ENCODE measurements at places on chromosomes 2 and 18.

DNA sequence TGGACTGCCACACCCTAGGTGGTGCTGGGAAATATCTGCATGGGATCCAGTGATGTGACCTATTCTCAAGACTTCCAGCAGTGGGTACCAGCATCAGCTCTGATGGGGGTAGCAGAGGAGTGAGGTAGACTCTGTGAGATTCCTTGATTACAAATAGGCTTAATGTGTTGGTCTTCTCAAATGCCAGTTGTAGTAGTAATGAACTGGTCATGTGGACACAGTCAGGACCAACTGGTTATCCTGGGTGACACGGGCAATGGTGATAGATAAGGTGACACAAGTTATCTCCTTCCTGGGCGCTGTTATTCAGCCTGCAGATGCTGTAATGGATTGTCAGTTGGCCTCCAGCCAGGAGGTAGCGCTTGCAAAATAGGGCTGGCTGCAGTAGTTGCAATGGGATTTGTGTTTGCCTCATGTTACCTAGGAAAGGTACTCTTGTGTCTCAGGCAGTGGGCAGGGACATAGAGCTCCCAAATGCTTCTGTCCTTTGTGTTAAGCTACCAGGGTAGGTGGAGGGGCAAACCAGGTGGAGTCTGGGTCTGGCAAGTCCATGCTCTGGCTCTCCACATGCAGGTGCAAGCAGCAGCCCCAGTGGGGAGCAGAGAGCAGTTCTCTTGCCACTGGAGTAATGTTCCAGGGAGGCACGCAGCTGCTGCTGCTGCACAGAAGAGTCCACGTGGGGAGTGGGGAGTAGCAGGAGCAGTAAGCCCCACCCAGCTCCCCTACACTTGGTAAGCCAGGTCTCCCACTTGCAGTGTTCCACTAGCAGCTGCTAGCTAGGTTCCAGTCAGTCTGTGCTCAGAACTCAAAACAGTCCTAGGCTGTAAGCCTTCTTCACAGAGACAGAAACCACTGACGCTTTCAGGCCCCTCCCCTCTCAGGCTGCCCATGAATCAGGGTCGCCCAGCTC, 505.4 kb upstream of the DDX18 start:
- no peak for DNase-seq

GRCh38 chr18:47215554-47216138, 35.8 kb downstream of the SKOR2 start:
- DNase-seq: peak; percentile 77

DNA sequence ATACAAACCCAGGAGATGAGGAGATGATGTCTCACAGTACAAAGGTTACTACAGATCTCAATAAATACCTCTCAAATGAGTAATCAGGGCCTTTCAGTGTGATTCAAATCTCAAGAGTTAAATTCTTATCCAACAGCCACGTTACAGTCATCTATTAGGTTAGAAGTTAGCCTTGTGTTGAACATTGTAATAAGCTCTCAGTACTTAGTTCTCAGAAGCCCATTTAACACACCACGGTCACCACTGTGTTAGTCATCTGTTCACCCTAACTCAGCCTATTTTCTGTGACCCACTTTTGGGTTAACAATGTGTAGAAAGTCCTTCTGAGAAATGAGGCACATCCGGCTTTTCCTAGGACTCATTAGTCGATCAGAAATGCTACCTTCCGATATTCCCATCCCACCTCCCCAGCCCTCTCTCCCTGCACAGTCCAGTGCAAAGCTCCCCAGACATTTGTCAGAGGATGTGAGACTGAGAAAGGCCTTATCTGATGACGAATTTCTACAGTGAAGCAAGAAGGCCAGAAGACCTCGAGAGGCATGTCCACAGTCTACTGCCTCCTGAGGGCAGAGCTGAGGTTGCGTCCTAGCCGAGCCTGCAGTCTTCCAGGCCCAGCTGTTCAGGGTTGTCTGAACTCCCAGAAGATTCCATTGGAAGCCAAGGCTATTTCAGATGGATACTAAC, 92.6 kb downstream of the ACTR2 start:
- DNase-seq: no peak

DNA sequence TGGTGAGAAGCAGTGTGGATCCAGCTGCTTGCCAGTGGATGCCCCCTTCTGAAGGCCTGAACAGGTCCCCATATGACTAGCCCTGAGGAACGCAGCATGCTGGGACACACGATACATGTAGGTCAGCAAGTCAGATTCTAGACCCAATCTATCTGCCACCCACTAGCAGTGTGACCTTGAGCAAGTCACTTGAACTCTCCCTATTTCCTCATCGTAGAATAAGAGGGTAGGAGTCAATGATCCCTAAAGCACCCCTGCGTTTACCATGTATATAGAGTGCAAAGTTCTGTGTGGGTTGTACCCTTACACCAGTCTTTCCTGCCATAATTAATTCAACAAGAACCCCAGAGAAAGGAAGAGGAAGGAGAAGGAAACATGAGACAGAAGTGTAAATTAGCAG, 123.7 kb downstream of the GALNT14 start:
- DNase-seq: no peak

DNA sequence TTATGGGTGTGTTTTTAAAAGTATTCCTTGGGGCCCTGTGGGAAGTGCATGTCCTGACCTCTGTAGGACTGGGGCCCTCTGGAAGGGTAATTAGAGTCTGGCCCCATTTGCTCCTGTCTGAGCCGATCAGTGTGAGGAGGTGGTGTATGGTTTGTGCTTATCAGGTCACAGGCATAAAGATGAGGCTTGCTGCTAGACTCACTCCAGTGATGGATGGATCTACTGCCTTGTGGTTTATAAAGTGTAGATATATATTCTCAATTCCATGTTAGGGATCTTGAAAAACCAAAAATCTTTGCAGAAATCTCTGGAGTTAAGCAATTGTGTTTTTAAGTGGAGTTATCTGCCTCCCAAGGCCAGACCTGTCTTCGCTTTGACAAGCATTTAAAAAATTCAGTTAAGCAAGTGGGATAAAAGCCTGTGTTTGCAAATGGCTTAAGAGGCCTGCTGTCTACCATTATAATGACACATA, 182.4 kb downstream of the PTPRM start:
- DNase-seq: no peak

- DNase-seq: peak; percentile 21
These were observed 96.3 kb downstream of the FAM210A start for GRCh38 chr18:13629841-13630715.

GRCh38 chr18:73462092-73462491, 594.3 kb upstream of the NETO1 start:
- peak; percentile 4 for DNase-seq

GRCh38 chr2:63696496-63696895, 107.7 kb downstream of the MDH1 start:
- DNase-seq: no peak

- DNase-seq: no peak
These were observed 12.4 kb downstream of the XIRP2 start for GRCh38 chr2:166900700-166901099.

DNA sequence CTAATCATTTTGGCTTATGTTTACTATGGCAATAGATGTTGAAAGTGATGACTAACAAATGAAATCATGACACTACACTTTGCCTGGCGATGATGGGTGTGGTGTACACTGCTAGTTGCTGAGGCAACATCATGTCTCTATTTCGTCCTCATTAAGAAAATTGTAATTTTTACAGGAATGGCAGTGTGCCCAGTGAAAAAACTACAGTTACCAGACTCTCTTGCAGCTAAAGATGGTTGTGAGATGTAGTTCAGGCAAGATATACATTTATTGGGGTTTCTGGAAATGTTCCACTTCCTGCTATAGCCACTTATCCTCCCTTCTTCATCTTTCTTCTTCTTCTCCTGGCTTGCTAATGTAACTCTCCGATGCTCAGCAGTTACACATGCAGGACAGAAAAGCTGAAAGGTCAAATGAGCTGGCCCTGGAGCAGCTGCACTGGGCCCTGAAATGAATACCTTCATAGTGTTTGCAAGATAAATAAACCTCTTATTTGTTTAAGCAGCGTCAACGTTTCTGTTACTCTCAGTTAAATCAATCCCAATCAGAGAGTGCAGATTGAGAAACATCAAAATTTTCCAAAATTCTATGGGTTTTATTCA, 46.0 kb downstream of the SOCS6 start:
- DNase-seq: no peak

DNA sequence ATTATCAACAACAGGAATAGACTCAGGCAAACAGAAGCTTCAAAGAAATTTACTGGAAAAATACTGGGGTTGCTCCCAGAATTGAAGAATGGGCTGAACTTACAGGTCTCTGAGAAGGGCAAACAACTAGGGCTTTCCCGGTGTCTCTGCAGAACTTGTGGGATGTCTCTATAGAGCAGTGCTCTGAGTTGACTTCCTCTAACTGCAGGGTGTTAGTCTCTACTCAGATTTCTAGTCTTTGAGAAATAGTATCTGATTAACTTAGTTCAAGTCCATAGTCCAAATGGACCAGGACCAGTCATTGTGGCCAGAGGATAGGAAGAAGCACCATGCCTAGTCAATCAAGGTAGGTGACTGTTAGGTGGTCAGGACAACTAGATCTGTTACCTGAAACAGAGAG, 45.8 kb downstream of the LIMS1 start:
- DNase-seq: no peak

DNA sequence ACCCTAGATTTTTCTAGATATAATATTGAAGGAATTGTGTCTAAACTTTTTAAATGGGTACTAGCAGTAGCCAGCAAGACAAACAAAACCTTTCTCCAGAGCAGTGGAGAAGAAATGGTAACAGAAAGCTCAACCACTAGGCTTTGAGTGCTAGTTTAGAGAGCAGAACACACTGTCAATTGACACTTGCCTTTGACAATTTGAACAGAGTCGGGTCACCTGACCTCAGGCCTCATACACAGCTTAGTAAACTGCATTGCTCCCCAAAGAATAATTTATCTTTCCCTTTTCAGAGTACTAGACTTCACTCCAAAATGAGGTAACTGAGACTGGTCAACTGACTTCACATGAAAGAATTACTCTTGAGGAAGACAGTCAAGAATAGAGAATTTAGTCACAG, 48.6 kb downstream of the FIGN start:
- no peak for DNase-seq

DNA sequence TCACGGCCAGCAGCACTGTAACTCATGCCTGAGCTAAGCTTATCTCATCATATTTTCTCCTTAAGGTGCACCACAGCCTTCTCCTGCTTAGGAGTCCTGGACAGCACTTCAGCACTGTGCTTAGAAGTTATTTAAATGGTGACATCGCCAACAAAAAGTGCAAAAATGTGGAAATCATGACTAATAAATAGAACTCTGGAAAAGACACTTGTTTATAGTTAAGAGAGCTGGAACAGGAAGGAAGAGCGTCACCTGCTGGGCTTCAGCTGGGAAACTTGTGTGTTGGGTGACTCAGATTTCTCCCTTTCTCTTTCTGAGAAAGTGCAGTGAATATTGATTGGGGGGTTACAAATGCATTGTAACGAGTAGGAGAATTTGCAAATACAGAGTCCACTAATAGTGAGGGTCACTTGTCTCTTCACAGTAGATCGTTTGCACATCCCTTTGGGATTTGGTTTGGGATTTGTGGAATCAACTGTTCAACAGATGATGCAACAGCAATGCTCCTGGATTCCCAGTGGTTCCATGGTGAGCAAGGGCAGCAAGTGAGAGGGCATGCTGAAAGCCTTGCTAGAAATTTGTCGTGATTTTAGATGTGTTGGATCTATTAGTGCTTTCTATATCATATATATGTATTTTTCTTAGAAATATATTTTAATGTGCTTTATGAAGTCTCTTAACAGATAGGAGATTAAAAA, 84.2 kb downstream of the DOK6 start:
- no peak for DNase-seq

- DNase-seq: no peak
These were observed 50.3 kb upstream of the ZBTB7C start for GRCh38 chr18:48459465-48459864.

- DNase-seq: no peak
These were observed 239.1 kb upstream of the SLC14A2 start for GRCh38 chr18:45376193-45376592.

- DNase-seq: no peak
These were observed 1234.0 kb upstream of the ZEB2 start for GRCh38 chr2:145753966-145754365.

GRCh38 chr2:121796239-121796638, 40.8 kb downstream of the TSN start:
- no peak for DNase-seq

GRCh38 chr18:71707400-71707799, 836.7 kb downstream of the CBLN2 start:
- DNase-seq: no peak

GRCh38 chr18:61388010-61388409, 54.8 kb downstream of the CDH20 start:
- no peak for DNase-seq

- no peak for DNase-seq
These were observed 742 bp downstream of the RRM2 start for GRCh38 chr2:10123281-10123680.

GRCh38 chr2:233189025-233189424, 62.4 kb upstream of the ATG16L1 start:
- no peak for DNase-seq

- DNase-seq: no peak
These were observed 12.4 kb downstream of the ALLC start for GRCh38 chr2:3670376-3670775.

DNA sequence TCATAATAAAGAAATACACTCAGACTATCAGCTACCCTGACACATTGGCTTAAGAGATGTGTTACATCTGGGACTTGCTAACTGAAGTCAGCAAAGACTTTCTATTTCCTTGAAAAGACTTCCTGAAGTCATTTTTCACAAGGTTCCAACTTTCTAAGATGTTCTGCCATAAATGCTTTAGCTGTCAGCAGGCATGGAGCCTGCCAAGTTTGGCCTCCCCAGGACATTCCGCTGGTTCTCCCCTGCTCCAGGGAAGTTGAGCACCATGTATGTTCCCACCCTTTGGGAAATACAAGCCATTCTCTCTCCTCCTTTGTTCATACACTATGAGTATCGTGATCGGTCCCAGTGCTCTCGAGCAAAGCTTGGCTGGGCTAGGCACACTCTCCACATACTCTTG, 202.7 kb upstream of the CCDC68 start:
- no peak for DNase-seq

GRCh38 chr2:241069821-241070281, 32.2 kb downstream of the MTERF4 start:
- no peak for DNase-seq

DNA sequence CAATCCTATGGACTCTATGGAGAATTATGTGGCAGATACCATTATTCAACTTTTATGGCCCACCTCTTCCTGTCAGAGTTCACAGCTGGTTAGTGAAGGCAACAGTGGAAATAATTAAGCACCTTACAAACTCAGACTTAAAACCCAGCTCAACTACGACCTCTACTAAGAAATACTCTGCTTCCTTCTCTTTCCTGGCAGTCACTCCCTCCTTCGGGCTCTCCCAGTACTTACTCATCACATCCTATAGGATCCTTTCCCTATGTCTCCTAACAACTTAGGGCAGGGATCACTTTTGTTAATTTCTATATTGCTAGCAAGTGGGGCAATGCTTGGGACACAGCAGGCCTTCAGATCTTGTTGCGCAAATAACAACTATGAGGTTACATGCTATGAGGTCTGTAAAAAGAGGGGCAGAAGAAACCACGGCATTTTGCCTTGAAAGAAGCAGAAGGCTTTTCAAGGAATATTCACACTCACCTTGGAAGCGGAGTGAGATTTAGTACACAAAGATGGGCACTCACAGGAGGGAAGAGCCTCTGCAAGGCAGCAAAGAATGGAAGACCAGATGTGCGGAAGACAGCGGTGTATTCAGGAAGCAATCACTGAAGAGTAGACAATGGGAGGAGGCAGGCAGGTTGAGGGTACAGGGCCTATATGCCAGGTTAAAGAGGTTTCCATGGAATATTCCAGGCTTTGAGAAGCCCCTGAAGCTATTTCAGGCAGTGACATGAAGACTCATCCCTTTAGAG, 2.1 kb downstream of the STK39 start:
- peak; percentile 5 for DNase-seq

- DNase-seq: no peak
These were observed 127.8 kb downstream of the MBP start for GRCh38 chr18:77004555-77005380.

GRCh38 chr18:73408469-73408868, 540.7 kb upstream of the NETO1 start:
- no peak for DNase-seq
